ENCODE measurements at places on chromosomes 13 and 19. TPM values are rescaled to one million over a fixed set of nuclear protein-coding genes. Genes with fewer than 3 reads are reported as not detected.

DNA sequence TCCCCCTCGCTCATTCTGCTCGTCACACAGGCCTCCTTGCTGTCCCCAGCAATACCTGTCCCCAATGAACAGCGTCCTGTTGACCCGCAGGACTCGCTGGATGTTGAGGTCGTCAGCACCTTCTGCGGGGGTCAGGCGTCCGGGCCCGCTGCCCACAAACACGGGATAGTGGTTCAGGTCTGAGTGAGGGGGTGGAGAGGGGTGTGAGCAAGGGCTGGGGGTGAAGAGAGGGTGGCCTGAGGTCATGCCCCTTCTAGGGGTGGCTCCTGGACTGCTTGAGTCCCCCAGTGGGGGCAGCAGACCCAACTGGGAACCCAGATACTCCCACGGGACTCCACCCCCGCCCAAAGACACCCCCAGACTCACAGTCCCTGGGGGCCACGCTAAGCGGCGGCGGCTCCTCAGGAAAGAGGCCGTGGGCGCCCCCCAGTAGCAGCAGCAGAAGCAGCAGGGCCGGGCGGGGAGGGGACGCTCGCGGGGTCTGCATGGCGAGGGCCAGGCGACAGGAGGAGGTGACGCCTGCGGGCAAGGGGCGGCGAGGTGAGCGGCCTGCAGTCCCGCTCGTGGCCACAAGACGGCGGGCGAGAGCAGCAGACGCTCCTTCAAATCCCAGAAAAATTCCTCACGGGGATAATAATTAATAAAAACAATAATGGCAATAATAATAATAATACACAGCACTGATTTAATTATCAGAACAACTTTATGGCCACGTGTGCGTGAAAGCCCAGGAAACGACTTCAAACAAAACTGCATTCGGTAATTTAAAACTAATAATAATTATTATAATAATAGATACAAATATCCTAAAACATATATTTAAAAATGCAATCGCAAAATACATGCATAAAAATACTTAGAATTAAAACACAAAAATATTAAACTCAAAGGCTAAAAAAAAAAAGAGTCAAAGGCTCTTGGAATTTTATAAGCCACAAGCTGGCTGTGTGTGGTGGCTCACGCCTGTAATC lies 1.2 kb downstream of the SEMA6B start:
- no peak for DNase-seq

DNA sequence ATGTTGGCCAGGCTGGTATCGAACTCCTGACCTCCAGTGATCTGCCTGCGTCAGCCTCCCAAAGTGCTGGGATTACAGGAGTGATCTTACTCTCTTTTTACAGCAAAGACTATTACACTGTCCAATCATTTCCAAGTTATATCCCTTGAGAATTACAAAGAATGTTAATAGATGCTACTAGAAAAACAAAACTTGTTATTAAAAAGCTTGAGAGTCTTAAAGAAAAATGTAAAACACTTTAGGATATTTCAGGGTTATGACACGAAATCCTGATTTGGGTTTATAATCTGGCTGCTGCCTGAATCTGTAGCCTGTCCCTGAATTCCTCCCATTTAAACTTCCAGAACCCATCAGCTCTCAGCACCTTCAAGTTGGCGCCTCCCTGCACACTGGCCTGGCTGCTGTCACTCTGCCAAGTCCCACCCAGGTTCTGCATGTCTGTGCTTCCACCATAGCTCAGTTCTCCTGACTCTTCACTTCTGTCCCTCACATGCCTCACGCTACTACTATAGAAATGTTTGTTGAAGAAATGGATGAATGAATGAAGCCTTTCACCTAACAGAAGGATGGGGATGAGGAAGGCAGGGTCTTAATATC lies 55.8 kb upstream of the RFXAP start:
- no peak for DNase-seq

GRCh38 chr13:42580644-42581043 lies 6.7 kb downstream of the TNFSF11 start:
- DNase-seq: no peak

DNA sequence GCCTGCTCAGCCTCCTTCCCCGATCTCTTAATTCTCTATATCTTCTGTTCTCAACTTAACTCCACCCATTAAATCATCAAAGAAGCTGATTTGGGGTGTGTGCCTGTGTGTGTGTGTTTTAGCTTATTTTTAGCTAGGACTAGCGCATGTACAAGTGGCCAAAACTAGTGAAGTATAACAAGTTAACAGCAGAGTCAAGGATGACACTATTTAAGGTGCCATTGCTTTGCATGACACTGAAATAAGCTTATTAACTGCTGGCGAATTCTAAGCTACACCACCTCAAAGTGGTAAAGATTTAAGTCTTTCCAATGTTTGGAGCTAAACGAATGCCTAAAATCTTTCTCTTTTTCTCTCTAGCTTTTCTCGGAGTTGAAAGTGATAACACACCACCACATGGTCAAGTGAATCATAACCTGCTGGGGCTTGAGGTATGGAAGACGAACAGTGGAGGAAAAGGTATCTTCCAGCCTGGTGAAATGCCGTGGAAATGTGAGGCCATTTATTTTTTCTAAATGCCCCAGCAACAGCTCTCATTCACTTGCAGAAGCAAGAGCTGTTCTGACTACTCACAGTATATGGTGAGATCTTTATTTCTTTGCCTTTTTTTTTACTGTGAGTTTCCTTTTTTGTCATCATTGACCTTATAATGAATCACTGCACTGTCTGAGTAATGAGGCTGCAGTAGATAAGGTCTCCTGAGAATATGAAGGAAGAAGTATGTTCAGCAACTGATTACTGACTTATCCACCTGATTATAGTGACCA lies 570.3 kb downstream of the PCDH9 start:
- DNase-seq: peak; percentile 23

- no peak for DNase-seq
Measured at GRCh38 chr19:32544917-32545316, 36.1 kb upstream of the PDCD5 start.

Gene CBLC
- under 0.01 TPM for total RNA-seq

DNA sequence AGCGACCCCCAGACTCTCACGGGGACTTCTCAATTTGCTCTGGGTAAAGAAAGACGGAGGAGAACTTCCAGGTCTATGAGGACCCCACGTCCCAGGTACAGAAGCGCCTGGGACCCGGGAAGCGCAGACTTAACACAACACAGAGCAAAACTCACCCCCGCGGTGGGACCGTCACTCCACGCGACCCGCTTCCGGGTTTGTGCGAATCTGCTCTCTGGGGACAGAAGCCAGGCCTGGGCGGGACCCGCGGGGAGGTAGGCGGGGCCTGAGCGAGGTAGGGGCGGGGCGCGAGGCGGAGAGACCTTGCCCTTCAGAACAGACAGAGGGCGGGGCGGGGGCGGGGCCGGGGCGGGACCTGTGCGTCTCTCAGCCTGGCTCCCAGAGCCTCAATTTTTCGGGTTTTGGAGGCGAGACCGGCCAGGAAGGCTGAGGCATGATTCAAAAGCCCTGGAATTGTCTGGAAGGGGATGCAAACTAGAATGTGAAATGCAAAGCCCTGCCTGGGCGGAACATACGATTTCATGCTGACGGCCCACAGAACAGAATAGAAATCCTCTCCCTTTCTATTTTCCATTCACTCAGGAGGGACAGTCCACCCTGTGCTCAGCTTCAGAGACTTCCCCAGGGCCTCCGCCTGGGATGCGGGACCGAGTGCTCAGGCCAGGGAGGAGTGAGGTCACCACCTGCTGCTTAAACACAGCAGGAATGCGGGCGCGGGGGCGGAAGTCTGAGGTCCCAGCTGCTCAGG lies 19.3 kb upstream of the ZNF888 start:
- DNase-seq: peak; percentile 83

GRCh38 chr13:25463496-25463895 lies 91.7 kb downstream of the ATP8A2 start:
- peak; percentile 10 for DNase-seq

- DNase-seq: no peak
Measured at GRCh38 chr19:14414926-14415690, 4.0 kb downstream of the DDX39A start.

DNA sequence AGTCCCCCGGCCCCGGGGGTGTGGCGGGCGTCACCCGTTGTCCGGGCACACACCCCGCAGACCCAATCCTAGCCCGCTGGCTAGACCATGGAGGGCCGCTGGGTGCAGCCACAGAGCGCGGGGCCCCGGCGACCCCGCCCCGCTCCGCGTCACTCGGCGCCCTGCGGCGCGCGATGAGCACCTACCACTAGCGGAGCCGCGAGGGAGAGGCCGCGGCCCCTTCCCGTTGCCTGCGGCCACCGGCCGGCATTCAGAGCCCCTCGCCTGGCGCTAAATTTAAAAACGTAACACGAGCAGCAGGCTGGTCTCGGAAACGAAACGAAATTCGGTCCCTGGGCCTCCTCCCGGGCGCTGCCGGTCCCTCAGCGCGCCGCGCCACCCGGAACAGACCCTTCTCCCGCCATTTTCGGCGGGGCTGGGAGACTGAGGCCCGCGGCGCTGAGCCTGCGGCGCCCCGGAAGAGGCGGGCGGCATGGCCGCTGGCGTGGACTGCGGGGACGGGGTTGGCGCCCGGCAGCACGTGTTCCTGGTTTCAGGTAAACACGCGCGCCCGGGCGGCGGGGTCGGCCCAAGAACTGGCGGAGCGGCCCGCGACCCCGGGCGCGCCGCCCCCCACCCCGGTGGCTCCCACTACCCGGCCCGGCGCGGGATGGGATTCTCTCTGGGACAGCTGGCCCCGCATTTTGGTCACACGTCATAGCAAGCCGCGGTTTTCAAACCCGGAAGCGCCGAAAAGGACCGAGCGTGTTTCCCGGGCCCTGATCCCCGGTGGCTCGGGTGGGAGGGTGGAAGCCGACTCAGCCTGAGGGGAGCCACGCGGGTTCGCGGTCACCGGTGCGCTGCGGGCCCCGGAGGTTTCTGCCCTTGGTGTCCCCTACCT lies at the start of gene RNASEH2B:
RNASEH2B (plus strand) TSS at position 187 of the 880 bp plus-strand sequence; CDS start at position 473, 286 bp downstream.
- peak; percentile 44 for DNase-seq

Gene ZNF552
- total RNA-seq: 12.1 TPM

- peak; percentile 21 for DNase-seq
Measured at GRCh38 chr13:37163641-37164265, 58.3 kb upstream of the CSNK1A1L start.

Data from fibroblast of villous mesenchyme (primary cell).